ENCODE measurements at places on chromosomes 7 and 10.
A peak's percentile ranks its signal among the peaks of the same experiment; 100 is the strongest.

DNA sequence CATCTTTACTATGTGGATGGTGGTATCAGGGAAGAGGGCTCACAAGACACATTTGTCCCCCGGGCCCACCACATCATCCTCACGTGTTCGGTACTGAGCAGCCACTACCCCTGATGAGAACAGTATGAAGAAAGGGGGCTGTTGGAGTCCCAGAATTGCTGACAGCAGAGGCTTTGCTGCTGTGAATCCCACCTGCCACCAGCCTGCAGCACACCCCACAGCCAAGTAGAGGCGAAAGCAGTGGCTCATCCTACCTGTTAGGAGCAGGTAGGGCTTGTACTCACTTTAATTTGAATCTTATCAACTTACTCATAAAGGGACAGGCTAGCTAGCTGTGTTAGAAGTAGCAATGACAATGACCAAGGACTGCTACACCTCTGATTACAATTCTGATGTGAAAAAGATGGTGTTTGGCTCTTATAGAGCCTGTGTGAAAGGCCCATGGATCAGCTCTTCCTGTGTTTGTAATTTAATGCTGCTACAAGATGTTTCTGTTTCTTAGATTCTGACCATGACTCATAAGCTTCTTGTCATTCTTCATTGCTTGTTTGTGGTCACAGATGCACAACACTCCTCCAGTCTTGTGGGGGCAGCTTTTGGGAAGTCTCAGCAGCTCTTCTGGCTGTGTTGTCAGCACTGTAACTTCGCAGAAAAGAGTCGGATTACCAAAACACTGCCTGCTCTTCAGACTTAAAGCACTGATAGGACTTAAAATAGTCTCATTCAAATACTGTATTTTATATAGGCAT lies 9.1 kb upstream of the CSGALNACT2 start:
- DNase-seq, result peak; percentile 20
- peaks cover 34% of the 10 kb centered on the region for H3K4me1 ChIP-seq
- H3K4me3 ChIP-seq, result no peak overlapping the region
- H3K27ac ChIP-seq, result peak overlapping the region; percentile 52

DNA sequence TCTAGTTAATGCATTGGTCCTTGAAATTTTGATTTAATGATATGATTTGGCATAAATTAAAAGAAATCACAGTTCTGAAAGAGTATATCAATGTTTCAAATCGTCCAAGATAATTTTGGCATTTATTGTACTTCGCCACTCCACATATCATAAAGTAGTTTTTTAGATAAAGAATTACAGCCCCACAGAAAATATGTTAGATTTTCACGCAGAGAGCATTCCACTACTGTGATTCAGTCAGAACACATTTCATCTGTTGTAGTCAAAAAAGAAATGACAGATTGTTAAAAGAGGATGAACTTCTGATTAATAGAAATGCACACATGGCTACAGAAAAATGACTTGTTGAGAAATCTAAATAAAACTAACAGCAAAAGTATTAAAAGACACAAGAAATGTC lies 1063.5 kb upstream of the LRRN3 start:
- no peaks in the 10 kb centered on the region for H3K27me3 ChIP-seq
- no peak for DNase-seq
- H3K4me3 ChIP-seq, result no peak overlapping the region
- H3K27ac ChIP-seq, result no peak overlapping the region
- H3K4me1 ChIP-seq, result no peaks in the 10 kb centered on the region
- H3K36me3 ChIP-seq, result no peaks in the 10 kb centered on the region

- no peak overlapping the region for H3K27ac ChIP-seq
- no peaks in the 10 kb centered on the region for H3K36me3 ChIP-seq
- H3K4me3 ChIP-seq, result no peak overlapping the region
- no peaks in the 10 kb centered on the region for H3K27me3 ChIP-seq
Measured at GRCh38 chr7:11875635-11876034, 43.6 kb upstream of the THSD7A start.

DNA sequence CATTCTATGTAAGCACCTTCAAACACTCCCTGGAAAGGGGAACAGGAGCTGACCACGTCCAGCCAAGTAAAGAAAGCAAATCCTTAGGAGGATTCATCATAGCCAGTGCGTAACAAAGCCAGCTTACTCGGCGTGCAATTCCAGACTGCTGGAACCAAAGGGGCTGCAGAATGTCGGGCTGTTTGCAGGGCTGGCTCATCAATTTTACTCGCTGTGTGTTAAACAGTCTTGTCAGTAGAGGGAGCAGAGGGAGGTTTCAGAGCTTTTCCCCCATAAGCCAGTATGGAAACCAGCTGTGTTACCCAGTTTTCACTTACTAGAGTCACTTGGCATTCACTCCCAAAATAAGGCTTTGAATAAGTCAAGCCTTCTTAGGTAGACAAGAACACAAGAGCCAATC lies 127.1 kb downstream of the KMT2E start:
- no peak overlapping the region for H3K4me3 ChIP-seq
- no peak for DNase-seq
- peaks cover 16% of the 10 kb centered on the region for H3K36me3 ChIP-seq

GRCh38 chr7:132435016-132435990 lies 141.0 kb downstream of the PLXNA4 start:
- H3K36me3 ChIP-seq, result no peaks in the 10 kb centered on the region
- no peak for DNase-seq
- H3K4me3 ChIP-seq, result peak overlapping the region; percentile 59

DNA sequence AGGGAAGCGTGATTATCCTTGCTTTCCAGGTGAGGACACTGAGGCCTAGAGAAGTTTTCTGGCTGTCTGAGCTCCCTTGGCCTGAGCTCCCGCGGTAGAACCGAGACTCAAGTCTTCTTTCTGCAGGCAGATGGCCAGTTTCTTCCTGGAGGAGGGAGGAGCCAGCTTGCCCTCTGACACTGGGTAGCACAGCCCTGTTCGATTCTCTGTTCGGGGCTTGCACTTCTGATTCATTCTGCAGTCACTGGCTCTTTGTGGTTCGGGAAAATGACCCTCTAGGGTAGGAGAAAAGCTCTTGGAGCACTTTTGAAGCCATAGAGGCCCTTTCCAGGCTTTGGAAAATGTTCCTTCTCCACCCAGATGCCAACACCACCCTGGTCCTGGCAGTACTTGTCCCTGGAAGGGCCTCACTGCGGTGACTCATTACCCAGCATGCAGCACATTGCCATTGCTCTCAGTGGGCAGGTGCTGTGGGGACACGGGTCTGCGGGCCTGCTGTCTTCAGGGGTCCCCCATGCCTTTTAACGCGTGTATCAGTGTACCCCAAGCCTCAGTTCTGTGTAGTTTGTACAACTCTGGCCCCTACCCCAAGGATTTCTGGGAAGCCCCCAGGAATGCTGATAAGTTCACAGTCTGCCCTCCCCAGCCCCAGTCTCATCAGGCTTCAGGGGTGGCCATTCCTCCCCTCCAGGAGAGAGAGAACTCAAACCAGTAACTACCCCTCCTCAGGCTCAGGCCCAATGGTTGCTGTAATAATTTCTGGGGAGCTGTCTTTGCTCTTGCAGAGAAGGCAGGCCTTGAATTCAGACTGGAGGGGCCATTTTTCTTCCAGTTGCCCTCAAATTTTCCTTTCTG lies 11.9 kb downstream of the CHST3 start:
- H3K27ac ChIP-seq, result no peak overlapping the region
- no peak for DNase-seq
- no peak overlapping the region for H3K4me3 ChIP-seq
- peaks cover 52% of the 10 kb centered on the region for H3K4me1 ChIP-seq
- H3K27me3 ChIP-seq, result peaks cover 5% of the 10 kb centered on the region
- H3K36me3 ChIP-seq, result no peaks in the 10 kb centered on the region

DNA sequence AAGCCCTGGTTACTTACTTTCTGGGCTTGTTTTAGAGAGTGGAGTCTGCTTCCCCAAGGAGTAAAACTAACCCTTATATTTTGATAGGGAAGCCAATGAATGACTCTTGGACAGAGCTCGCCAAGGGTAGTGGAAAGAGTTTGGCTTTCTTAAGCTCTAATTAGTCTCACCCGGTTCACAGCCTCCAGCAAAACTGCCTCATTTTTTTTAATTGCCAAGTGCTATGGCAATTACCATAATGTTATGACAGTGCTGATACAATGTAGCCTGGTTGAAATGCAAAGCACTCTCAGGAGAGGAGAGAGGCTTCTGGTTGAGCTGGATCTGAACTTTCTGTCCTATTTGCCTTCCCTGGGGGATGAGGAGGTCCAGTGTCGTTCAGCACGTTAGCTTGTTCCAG lies 376.1 kb upstream of the CHRM2 start:
- no peak overlapping the region for H3K4me3 ChIP-seq
- H3K36me3 ChIP-seq, result no peaks in the 10 kb centered on the region
- H3K4me1 ChIP-seq, result no peaks in the 10 kb centered on the region
- H3K27me3 ChIP-seq, result no peaks in the 10 kb centered on the region

GRCh38 chr7:28037220-28038010 lies 143.2 kb downstream of the JAZF1 start:
- H3K4me3 ChIP-seq, result peak overlapping the region; percentile 2
- peak overlapping the region; percentile 68 for H3K27ac ChIP-seq
- peaks cover 48% of the 10 kb centered on the region for H3K4me1 ChIP-seq

DNA sequence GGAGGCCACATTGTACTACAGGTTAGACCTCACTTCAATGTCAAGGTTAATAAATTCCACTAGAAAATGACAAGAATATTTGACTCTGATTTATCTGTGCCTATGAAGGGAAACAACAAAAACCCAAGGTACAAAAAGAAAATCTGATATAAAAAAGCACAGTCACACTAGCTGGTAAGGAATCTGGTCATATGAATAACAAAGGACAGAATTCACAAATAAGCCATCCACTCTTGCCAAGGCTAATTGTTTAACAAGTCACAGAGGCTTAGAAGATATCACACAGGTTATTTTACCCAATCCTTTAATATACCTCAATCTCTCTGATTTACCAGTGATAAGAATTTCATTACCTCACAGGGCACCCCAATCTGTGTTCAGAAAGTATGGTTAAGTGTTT lies 47.9 kb downstream of the IRF5 start:
- no peak for DNase-seq
- no peak overlapping the region for H3K4me3 ChIP-seq
- H3K4me1 ChIP-seq, result no peaks in the 10 kb centered on the region
- H3K27me3 ChIP-seq, result no peaks in the 10 kb centered on the region
- peaks cover 48% of the 10 kb centered on the region for H3K36me3 ChIP-seq

DNA sequence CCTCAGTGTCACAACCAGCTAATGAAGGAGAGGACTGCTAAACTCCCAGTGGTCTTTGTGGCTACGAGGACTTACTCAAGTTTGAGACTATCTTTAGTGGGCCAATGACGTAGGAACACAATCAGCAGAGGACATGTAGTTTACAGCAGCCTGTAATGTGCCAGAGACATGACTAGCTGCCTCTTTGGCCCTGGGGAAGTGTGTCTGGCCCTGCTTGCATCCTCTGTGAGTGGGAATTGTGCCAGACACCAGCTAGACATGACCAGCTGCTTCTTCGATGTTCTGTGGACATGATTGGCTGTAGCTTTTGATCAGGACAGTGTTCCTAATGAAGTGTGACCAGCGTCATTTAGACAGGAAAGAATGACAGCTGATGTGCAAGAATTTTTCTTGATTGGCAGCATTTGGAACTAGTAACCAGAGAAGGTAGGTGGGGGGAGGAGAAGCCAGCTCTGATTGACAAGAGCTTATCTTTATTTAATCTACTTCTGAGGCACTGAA lies 141.7 kb downstream of the AUTS2 start:
- H3K27ac ChIP-seq, result no peak overlapping the region
- DNase-seq, result no peak
- H3K36me3 ChIP-seq, result no peaks in the 10 kb centered on the region
- H3K27me3 ChIP-seq, result peaks cover 3% of the 10 kb centered on the region
- peaks cover 26% of the 10 kb centered on the region for H3K4me1 ChIP-seq

DNA sequence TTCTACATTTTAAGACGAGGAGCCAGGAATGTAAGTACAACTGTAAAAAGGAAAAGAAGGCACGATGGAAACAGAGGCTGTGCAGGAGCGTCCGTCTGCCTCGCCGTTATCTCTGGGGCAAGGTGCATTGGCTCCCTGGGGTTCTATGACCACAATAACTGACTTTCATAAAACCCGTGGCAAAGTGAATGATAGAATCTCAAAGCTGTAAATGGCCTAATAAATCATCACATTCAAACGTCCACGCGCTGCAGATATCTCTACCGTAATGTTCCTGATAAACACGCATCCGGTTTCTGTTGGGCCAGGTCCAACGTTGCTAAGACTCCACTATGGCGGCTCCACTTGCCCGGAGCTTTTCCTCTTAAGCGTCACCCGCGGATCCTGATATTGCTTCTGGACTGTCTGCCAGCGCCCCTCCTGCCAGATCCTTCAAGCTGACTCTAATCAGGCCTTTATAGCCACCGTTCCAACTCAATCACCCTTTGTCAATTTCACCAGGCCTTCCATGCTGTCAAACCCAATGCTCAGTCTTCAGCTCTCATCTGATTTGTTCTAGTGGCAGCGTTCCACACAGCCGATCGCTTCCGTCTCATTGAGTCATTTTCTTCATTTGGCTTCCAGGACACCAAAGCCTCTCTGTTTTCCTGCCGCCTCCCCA lies 265.6 kb upstream of the FOXK1 start:
- no peak overlapping the region for H3K4me3 ChIP-seq
- DNase-seq, result no peak
- H3K27me3 ChIP-seq, result peaks cover 7% of the 10 kb centered on the region
- no peak overlapping the region for H3K27ac ChIP-seq
- H3K36me3 ChIP-seq, result no peaks in the 10 kb centered on the region

DNA sequence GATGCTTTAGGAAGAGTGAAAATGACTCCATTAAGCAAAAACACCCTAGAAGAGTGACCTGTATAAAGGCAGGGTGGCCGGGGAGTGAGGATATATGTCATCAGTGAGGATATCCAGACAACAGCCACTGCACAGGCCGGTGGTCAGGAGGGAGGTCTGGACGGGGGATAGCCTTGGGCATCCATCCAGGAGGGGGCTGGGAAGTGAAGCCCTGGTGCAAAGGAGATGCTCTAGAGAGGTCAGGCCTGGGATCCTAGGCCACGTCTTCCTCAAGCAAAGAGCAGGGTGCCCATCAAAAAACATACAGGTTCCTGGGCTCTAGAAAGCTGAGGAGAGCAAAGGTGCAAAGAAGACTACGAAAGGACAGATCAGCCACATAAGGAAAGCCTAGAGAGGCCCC lies 25.6 kb downstream of the FAM171A1 start:
- no peak overlapping the region for H3K27ac ChIP-seq
- no peaks in the 10 kb centered on the region for H3K4me1 ChIP-seq
- DNase-seq, result no peak
- no peak overlapping the region for H3K4me3 ChIP-seq
- H3K36me3 ChIP-seq, result no peaks in the 10 kb centered on the region
- H3K27me3 ChIP-seq, result peaks cover 13% of the 10 kb centered on the region

GRCh38 chr7:154566877-154567276 lies 436.0 kb downstream of the PAXIP1 start:
- H3K4me1 ChIP-seq, result no peaks in the 10 kb centered on the region
- H3K27ac ChIP-seq, result no peak overlapping the region

DNA sequence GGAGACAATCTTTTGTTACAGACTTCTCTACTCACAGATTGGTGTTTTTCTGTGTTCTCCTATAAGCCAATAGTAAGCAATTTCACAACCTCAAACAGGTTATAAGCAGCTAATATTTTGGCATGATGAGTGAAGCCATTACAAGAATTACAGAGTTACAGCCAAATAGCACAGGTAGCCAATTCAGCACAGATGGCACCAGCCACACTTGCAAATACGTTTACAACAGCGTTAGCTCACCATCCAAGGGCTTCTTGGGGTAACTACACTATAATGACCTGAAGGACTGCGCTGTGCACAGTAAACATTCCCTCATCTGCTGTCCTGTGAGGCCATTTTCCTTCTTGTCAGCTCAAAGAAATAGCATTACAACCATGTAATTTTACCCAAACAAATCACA lies 428.6 kb downstream of the TCERG1L start:
- no peaks in the 10 kb centered on the region for H3K27me3 ChIP-seq
- DNase-seq, result no peak
- no peaks in the 10 kb centered on the region for H3K4me1 ChIP-seq
- no peak overlapping the region for H3K4me3 ChIP-seq
- no peak overlapping the region for H3K27ac ChIP-seq
